ENCODE measurements at places on chromosomes 1 and 21.

- no peak for DNase-seq
These were observed 35.7 kb upstream of the FAM163A start for GRCh38 chr1:179707406-179707805.

- DNase-seq, result peak; percentile 65
These were observed 22.7 kb upstream of the IFNGR2 start for GRCh38 chr21:33380483-33380998.

- DNase-seq, result no peak
These were observed 20.0 kb upstream of the CPT2 start for GRCh38 chr1:53176452-53177208.

DNA sequence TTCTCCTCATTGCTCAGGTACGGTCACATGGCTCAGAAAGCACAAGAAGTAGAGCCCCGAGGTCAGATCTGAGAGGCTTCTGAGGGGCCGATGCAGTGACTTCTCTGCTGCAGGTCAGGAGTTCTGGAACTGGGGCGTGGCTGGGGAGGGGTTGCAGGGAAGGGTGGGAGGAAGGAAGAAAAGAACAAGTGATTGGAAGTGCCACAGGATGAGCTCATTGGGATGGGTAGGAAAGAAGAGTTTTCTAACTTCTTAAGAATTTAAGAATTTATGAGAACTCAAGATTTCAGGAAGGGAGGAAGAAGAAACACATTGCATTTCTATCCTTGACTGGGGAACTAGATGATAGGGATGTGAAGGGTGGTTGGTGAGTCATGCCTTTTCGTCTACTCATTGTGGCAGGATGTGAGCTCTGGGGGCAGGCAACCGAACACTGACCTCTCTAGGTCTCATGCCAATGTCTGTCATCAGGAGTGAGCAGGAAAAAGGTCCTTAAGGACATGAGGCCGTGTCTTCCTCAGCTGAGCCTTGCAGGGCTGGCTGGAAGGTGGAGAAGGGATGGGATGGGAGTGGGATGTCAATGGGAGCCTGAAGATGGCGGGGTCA lies 497 bp downstream of the FCRLB start:
- DNase-seq, result no peak

- DNase-seq, result no peak
These were observed 1076.1 kb upstream of the NCAM2 start for GRCh38 chr21:19922122-19922521.

- no peak for DNase-seq
These were observed 137.3 kb upstream of the USH2A start for GRCh38 chr1:216560527-216560926.

GRCh38 chr1:180195916-180196315 lies 34.1 kb upstream of the LHX4 start:
- DNase-seq, result no peak

- DNase-seq, result peak; percentile 27
These were observed 868 bp downstream of the C1orf21 start for GRCh38 chr1:184387476-184388318.

- no peak for DNase-seq
These were observed 50.0 kb downstream of the C1orf198 start for GRCh38 chr1:230818367-230818766.

DNA sequence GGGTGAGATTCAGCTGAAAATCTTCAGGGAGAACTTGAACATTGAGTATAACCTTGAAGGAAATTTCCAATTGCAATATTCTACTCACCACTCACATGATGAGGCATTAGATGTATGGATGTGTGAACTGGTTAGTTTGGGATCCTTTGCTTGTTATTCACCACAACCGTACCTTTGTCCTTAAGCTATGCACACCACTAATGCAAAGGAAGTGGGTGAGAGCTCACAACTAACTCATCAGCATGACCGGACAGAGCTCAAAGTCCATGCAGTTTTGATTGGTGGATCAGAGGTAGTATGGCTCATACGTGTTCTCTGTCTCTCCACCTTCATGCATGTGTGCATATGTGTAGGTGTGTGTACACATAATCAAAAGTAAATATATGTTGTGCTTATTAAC lies 43.5 kb upstream of the MROH9 start:
- no peak for DNase-seq

- no peak for DNase-seq
These were observed 6.2 kb downstream of the TMCO4 start for GRCh38 chr1:19793360-19794046.

GRCh38 chr1:6614929-6615785 lies 1.6 kb downstream of the PHF13 start:
- no peak for DNase-seq

DNA sequence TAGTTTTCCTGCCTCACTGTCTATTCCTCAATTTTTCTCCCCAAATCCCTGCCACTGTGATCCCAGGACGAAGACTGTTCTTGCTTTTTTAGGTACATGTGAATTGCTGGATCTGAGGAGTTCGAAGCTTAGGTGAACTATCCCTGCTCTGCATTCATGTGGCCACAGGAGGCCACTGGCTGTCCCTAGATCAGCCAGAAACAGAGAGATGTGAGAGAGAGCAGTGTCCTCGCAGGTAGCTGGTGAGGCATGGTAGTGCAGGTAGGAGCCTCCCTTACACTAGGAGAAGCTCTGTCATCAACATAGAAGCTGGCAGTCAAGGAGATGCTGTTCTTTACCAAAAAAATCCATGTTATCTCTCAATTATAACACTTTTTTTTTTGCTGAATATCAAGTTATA lies 71.5 kb downstream of the USP24 start:
- DNase-seq, result no peak

DNA sequence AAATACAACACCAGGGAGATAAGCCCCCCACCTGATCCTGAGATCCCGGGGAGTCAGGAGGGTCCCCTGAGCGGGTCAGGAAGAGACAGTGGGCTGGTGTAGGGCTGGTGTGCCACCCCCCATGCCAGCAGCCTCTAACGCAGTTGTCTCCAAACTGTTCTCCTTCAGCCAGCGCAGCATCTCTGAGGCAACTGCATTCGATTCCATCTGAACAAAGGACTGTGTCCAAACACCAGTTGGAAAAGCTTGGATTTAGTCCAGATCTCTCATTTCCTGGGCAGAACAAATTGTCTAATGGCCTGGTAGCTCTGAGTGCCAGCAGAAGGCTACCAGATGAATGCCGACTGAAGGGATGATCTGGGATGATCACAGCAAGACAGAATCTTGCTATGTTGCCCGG lies 44.1 kb upstream of the EIF4G3 start:
- no peak for DNase-seq

DNA sequence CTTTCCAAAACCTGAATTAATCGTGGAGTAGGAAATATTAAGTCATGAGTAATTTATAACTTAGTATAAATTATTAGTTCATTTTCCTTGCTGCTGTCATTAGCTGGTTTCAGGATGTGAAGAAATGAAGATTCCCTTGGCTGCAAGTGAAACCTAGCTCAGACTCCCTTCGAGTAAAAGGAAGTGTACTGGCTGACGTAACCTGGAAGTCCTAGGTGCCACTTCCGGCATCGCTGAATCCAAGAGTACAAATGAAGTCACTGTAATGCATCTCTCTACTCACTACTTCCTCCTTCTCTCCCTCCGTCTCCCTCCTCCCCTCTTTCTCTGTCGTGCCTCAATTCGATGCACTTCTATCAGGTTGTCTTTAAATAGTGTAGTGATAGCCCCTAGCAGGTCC lies 28.8 kb downstream of the ZP4 start:
- DNase-seq, result no peak

DNA sequence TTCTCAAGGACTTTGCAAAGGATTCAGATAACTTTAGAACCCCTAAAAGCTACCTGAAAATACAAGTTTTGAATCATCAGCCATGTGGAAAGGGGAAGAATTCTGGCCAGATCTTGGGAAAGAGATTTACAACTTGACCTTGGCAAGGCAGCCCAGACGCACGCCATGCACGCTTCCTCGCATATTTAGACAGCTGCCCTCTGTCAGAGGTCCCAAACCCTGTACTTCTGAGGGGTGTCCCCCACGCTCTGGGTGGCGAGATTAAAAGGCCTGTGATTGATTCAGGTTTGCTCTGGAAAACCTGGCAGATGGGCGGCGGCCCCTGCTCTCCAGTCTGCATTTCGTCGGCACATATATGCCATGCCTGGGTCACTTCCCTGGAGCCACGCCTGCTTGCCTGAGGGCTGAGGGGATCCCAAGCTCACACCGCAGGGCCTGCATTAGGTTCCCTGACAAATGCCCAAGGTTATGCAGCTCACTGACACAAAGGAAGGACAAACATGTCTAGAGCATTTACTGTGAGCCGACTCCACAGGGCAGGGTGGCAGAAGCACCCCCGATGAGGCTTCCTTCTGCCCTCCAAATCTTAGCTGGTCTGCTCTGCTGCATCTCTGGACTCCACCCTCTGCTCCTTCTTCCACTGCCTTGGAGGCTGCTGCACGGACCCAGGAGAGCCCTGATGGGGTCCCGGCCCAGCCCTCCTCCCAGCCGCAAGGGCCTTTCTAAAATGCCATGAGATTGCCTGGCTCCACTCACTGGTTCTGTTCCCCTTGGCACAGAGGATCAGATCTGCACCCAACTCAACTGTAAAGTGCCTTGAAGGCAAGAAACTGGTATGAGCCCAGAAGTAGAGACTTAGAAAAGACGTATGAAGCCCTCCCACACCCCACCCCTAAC lies 103.9 kb downstream of the BCAR3 start:
- no peak for DNase-seq

DNA sequence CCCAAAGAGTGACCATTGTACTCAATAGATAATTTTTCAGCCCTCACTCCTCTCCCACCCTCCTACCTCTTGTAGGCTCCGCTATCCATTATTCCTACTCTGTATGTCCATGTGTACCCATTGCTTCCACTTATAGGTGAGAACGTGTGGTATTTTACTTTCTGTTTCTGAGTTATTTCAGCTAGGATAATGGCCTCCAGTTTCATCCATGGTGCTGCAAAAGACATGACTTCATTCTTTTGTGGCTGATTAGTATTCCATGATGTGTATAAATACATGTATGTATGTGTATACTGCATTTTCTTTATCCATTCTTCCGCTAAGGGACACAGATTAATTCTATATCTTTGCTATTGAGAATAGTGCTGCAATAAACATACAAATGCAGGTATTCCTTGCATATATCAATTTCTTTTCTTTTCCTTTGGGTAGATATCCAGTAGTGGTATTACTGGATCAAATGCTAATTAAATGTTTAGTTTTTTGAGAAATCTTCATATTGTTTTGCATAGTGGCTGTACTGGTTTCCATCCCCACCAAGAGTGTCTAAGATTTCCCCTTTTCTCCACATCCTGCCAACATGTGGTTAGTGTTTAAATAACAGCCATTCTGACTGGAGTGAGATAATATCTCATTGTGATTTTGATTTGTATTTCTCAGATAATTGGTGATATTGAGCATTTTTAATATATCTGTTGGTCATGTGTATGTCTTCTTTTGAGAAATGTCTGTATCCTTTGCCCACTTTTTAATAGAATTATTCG lies 4.9 kb downstream of the LY9 start:
- DNase-seq, result no peak

- no peak for DNase-seq
These were observed 11.8 kb downstream of the PAX7 start for GRCh38 chr1:18642278-18643095.

- no peak for DNase-seq
These were observed 136.9 kb upstream of the SPATA6 start for GRCh38 chr1:48608882-48609281.

DNA sequence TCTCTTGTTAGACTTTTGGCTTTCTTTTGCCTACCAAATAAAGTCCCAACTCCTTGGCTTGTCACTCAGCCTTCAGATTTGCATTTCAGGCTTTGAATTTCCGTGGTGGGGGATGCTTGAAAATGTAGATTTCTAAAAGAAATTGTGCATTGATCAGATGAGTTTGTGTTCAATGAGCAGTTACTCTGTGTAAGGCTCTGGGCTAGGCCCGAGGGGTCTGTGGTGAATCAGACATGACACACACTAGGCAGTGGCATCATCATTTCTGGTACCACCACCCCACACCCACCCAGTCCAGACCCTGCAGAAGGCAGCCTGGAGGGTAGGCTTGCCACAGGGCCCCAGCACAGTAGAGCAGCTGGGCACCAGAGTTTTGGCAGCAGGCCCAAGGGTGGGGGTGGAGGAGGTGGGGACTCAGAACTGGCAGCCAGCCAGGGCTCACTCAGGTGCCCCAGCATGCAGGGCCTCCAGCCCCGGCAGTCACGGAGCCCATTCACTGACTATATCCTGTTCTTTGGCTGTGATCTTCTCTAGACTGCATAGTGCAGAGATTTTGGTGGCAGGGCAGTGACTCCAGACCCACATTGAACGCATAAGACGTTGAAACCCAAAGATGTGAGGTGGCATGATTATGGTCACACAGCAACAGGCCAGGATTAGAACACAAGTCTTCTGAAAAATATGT lies 97.2 kb upstream of the ARTN start:
- DNase-seq, result peak; percentile 48

DNA sequence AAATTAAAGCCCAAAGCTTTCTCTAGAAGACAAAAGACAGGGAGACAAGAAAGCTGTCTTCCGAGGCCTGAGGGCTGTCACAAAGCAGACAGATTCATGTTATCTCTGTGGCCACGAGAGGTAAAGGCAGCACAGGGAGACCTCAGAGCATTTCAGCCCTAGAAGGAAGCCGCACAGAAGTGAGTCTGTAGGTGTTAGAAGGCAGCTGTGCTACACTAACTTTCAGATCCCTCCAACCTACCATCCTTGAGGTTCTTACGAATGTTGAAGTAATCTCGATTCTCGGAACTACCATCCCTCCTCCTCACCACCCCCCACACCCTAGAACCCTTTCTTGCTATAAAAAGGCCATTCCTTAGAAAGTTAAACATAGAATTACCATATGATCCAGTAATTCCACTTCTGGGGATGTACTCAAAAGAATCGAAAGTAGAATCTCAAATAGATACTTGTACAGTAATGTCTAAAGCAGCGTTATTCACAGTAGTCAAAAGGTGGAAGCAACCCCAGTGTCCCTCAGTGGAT lies 21.5 kb upstream of the LYST start:
- no peak for DNase-seq

- DNase-seq, result no peak
These were observed 223.4 kb downstream of the FMN2 start for GRCh38 chr1:240314845-240315801.

DNA sequence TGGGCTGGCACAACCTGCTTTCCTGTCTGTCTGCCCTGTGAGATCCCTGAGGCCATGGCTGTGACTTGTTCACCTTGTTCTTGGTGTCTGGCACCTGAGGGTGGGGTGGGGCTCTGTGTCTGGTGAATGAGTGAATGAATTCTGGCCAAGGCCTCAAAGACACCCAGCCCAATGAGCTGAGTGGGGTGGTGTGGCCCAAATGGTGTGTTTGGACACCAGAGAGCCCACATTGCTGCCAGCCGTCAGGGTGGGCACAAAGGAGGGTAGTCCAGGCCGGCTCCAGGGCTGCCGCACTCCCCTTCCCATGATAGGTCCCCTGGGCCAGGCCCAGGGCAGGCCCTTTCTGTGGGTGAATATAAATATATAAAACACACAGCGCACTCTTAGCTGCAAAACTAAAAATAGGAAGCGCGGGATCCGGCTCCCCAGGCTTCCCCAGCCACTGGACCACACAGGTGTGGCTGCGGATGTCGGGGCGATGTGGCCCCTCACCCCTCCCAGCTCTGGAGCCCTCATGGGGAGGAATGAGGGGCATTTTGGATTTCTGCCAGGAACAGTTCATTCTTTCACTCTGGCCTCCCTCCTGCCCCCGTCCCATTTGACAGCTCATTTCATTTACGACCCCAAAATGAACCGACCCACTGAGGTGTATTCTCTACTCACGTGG lies 33.3 kb downstream of the RUNX3 start:
- no peak for DNase-seq

GRCh38 chr21:32516756-32517649 lies 68.3 kb downstream of the TCP10L start:
- DNase-seq, result no peak

- DNase-seq, result no peak
These were observed 121.5 kb downstream of the CAMTA1 start for GRCh38 chr1:6906783-6907182.
